ENCODE measurements at places on chromosomes 5 and 9. TPM values are rescaled to one million over a fixed set of nuclear protein-coding genes. Genes with fewer than 3 reads are reported as not detected.

TLR4 gene
- 0.07 TPM for polyA plus RNA-seq

AQP3 gene
- polyA plus RNA-seq, result not detected

LURAP1L gene
- 0.59 TPM for polyA plus RNA-seq

PCA3 gene
- not detected for polyA plus RNA-seq

PCDHGA5 gene
- polyA plus RNA-seq, result 0.25 TPM

IFNA21 gene
- polyA plus RNA-seq, result not detected

CENPK gene
- 5.6 TPM for polyA plus RNA-seq

CRHBP gene
- polyA plus RNA-seq, result not detected

ANKRD31 gene
- polyA plus RNA-seq, result 0.62 TPM

PFN3 gene
- not detected for polyA plus RNA-seq

GBGT1 gene
- polyA plus RNA-seq, result not detected

HRH2 gene
- 0.09 TPM for polyA plus RNA-seq

DND1 gene
- polyA plus RNA-seq, result 4.4 TPM

MYOT gene
- polyA plus RNA-seq, result not detected

SOX30 gene
- polyA plus RNA-seq, result not detected

FABP6 gene
- not detected for polyA plus RNA-seq

LAMC3 gene
- 0.04 TPM for polyA plus RNA-seq

MZB1 gene
- polyA plus RNA-seq, result not detected
